Astrocyte (in vitro differentiated cells and primary cell): ENCODE measurements at places on chromosomes 11 and 22. TPM values are rescaled to one million over a fixed set of nuclear protein-coding genes. Genes with fewer than 3 reads are reported as not detected.

- peak; percentile 48 for DNase-seq
Measured at GRCh38 chr11:116782728-116783127, 5.1 kb downstream of the ZPR1 start.

- no peak for DNase-seq
Measured at GRCh38 chr11:134017511-134018430, 51.1 kb upstream of the JAM3 start.

DNA sequence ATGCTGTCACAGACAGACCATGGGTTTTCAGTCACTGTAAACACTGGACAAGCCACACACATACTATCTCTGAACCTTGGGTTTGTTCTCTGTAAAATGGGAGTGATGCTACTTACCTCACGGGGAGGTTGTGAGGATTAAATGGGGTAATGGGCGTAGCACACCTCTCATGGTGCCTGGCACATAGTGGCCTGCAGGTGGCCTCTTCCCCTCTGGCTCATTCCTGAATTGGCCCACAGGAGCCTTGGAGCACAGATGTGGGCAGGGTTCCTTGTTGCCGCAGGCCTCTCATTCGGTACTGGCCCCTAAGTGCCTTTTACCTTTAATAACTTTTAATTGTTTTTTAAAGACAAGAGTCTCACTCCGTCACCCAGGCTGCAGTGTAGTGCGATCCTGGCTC, 11.7 kb downstream of the MICAL2 start:
- no peak for DNase-seq

GRCh38 chr11:6992457-6993417, 27.4 kb downstream of the ZNF214 start:
- DNase-seq = peak; percentile 89

GRCh38 chr22:47625013-47625385, 862.5 kb downstream of the TBC1D22A start:
- DNase-seq = no peak

DNA sequence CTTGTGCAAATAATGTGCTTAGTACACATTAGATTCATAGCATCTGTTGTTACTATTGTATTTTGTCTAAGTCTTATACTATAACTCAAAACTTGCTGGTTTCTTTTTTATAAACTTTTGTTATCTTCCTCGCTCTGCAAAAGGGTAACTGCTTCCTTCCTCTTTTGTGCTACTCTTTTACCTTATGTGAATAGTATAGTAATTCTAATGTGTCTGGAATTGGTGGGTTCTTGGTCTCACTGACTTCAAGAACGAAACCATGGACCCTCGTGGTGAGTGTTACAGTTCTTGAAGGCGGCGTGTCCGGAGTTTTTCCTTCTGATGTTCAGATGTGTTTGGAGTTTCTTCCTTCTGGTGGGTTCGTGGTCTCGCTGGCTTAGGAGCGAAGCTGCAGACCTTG, 563.1 kb upstream of the LUZP2 start:
- DNase-seq = no peak

DNA sequence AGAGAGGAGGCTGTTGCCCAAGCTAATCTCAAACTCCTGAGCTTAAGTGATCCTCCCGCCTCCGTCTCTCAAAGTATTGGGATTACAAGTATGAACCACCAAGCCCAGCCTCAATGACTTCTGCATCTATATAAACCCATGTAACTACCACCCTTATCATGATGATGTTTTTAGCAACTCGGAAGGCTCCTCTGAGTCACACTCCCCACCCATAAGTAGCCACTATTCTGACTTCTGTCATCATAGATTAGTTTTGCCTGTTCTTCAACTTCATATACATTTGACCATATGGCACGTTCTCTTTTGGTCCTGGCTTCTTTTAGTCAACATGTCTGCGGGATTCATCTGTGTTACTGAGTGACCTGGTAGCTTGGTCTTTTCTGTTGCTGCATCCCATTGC, 6.4 kb upstream of the FOSL1 start:
- peak; percentile 34 for DNase-seq

DNA sequence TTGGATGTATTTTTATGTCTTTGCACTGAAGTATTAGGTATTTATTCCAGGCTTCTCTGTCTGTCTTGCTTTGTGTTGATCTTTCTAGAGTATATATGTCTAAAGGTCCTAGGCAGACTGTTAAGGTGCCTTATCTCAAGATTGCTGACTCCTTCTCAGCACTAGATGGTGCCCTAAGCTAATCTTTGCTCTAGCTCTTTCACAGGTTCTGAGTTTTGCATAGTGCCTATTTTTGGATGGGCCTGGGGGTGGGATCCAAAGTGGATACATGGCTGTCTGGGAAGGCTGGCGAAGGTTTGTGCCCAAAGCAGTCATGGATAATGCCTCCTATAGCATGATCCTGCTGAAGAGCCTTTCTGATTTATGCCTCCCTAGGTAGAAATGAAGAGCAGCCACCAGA, 154.9 kb downstream of the TRPC6 start:
- no peak for DNase-seq

DNA sequence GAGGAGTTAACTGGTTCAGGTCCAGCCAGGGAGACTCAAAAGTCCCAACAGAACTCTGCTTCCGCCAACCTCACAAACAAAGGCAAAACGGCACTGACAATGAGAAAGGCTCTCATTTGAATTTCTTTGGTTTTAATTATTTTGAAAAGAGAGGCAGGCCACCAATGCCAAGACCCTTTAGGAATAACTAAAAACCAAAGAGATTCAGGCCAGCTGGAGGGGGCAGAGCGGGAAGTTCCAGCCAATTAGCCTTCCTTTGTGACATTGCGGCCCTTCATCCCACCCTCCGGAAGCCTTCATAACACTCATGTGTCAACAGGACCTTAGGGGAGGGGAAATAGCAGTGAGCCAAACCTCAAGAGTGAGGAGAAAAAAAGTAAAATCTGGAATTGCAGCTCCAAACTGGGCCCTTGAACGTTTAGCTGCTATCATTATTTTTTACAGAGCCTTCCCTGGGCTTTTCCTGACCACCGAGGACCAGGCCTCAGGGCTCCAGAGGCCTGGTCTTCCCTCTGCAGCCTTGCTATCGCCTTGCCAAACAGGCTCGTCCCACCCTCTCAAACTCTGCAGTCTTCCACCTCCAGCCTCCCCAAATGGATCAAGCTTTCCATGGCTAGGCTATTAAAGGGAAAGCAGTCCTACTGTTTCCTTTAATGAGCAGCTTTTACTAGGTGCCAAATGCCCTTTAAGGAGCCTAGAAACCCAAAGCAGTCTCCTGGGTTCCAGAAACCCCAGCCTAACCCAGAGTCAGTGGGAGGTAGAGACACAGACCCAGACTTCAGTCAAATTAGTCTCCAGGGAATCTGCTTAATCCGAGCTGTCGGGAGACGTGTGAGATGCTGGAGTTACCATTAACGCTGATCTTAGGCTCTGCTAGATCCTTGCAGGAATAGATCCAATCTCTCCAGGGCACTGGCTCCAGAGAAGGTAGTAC, 114.2 kb downstream of the CCDC34 start:
- peak; percentile 39 for DNase-seq

DNA sequence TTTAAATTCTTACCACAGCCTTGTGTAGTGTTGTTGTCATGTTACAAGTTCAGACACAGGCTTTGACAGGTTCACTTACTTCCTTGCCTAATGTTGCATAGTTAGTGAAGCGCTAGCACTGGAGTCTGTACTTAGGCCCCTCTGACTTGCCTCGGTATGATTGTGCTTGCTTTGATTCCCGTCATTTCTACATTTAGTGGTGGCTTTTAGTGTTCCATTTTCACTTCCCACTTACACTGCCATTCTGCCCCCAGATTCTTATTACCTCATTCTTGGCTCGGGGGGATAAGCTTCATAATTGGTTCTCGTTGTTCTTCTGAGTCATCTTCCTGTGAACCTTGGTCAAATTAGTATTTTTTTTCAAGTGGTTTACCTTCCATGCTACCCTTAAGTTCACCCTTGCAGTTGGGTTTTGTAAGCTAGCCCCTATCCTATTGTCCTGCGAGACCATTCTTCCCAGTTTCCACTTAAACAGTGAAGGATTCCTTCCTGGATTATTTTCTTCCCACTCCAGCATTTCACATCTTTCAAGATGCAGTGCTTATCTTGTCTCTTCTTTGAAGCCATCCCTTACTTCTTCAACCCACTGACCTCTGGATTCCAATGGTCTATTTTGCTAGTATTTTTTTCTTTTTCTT, 68.7 kb downstream of the DDX10 start:
- peak; percentile 82 for DNase-seq

- no peak for DNase-seq
Measured at GRCh38 chr11:66363187-66363601, 8.4 kb downstream of the SLC29A2 start.

DNA sequence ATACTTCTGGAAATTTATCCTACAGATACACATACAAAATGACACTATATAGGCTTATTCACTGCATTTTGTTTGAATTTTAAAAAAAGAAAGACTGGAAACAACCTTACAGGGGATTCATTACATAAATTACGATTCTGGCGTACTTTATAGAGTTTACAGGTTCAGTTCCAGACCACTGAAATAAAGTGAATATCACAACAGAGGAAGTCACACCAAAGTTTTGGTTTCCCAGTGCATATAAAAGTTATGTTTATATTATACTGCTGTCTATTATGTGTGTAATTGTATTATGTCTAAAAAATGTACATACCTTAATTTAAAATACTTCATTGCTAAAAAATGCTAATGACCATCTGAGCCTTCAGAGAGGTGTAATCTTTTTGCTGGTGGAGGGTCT, 62.0 kb downstream of the EMSY start:
- DNase-seq = no peak

GRCh38 chr11:6626971-6627761, 7.9 kb upstream of the TPP1 start:
- no peak for DNase-seq

DNA sequence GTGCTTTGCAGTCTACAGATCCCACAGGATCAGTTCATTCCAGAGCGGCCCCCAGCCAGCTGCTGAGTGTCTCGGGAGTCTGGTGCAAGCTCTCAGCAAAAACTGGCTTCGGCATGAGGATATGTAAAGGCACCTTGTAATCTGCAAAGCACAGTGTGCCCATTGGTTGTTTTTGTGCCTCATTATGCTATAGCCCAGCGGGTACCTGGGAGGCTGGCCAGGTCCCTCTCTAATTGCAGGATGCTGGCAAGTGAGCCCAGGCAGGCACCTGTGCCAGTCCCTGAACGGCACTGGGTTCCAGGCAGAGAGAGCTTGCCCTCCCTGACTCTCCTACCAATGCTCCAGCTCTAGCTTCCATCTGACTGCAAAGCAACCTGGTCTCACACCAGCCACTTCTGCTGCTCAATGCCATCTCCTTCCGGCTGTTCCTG, 128.7 kb downstream of the DSCAML1 start:
- DNase-seq = no peak

- no peak for DNase-seq
Measured at GRCh38 chr11:118641397-118642019, 34.1 kb downstream of the PHLDB1 start.

DNA sequence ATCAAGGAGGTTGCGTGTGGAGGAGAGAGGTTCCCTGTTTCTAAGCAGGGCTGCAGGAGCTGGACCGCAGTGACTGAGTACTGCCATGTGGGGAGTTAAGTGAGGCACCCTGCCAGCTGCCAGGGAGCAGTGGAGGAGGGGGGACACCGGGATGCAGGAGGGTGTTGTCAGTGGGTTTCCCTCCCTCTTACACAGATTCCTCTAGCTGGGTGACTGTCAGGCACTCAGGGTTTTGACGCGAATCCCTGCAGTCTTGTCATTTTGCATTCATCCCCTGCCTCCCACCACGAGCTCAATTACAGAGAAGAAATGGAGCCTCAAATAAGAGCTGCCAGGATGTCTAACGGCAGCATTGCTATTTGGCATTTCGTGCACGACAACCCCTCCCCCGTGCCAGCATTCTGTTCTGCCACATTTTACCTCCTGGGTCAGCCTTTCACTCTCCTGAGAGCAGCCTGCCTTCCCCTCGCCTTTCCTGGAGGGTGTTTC, 119.8 kb upstream of the SORL1-AS1 start:
- no peak for DNase-seq

GRCh38 chr11:2137202-2138067, 1.8 kb downstream of the IGF2 start:
- DNase-seq = peak; percentile 18

DNA sequence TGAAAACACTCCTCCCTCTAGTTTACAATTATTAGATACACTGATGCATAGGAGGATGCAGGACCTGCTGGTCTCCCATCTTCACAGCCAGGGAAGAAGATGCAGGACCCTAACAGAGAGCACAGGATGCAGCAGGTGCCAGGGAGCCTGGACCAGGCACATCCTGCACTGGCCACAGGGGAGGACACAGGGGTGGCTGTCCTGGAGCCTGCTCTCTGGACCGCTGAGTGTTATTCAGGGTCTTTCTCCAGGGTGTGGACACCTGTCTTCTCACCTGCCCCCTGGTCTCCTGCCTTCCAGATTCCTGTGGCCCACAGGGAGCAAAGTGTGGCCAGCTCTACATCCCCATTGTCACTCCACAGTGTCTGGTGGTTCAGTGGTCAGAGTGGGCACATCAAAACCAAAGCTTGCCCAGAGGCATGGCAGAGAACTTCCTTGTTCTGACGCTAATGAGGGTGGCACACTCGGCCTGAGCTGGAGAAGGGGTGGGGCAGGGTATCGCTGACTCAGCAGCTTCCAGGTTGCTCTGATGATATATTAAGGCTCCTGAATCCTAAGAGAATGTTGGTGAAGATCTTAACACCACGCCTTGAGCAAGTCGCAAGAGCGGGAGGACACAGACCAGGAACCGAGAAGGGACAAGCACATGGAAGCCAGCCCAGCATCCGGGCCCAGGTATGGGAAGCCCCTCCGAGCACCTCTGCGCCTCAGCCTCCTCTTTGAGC, at the start of gene APOBEC3A:
TSS of gene APOBEC3A (plus strand) at position 564 of the 725 bp plus-strand sequence. CDS start at position 647, 83 bp downstream.
- DNase-seq = no peak

GRCh38 chr22:47250995-47251765, 488.7 kb downstream of the TBC1D22A start:
- DNase-seq = no peak

The UPK3A gene
- total RNA-seq = not detected in 2 replicates

The KCTD14 gene
- total RNA-seq = 1.0 and 1.1 TPM in 2 replicates

The CRYBB3 gene
- total RNA-seq = 0.43 TPM in 1 of 2 replicates, not detected in the other

The GAB4 gene
- not detected in 2 replicates for total RNA-seq

The SCT gene
- total RNA-seq = 2.0 and 4.0 TPM in 2 replicates

The RIBC2 gene
- total RNA-seq = not detected in 2 replicates

The TSKU gene
- total RNA-seq = 57.9 and 69.6 TPM in 2 replicates

The BAIAP2L2 gene
- total RNA-seq = 0.54 and 0.94 TPM in 2 replicates

The CNTF gene
- 1.4 and 1.7 TPM in 2 replicates for total RNA-seq

The KRTAP5-4 gene
- total RNA-seq = not detected in 2 replicates

The ADAMTS15 gene
- 10.0 and 13.8 TPM in 2 replicates for total RNA-seq

The PRRG4 gene
- total RNA-seq = 0.14 and 0.45 TPM in 2 replicates

The FOLR2 gene
- not detected in 2 replicates for total RNA-seq
